Activated CD4-positive, alpha-beta T cell treated with anti-CD3 and anti-CD28 coated beads for 48 hours (primary cell): ENCODE measurements at places on chromosomes 12 and 14.

DNA sequence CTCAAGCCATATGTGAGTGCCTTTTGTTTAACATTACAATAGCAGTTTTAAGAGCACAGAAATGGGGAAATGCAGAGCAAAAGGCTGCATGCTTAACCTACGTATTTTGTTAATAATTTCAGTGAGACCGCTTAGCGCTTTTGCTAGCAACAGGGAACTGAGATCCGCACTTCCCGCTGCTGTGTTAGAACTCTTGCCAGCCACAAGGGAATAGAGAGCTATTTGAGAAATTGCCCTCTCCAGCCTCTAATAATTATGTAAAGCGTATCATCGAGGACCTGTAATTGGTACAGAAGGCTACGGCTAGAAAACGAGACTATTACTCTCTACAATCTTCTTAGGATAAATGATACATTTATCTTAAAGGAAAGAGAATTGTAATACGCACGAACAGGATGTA is 205.2 kb upstream of the GRIP1 start:
- no peak for DNase-seq

- no peak for DNase-seq
Measured at GRCh38 chr14:106610691-106611090, 1084.3 kb downstream of the TMEM121 start.

- DNase-seq = no peak
Measured at GRCh38 chr14:75445236-75445635, 17.4 kb downstream of the JDP2 start.

DNA sequence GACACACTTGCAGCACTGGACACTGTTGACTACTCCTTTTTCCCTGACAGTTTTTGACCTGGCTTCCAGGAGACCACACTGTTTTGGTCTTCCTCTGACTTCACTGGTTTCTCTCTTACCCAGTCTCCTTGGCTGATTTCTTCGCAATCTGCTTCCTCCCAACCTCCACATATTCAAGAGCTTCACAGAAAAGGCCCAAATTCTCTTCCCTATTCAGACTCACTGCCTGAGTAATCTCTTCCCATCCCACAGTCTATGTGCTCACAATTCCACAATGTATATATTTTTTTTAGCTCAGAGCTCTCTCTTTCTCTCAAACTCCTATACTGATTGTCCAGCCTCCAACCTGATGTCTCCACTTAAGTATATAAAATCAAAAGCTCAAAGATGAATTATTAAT is 115.4 kb downstream of the SINHCAF start:
- DNase-seq = no peak

DNA sequence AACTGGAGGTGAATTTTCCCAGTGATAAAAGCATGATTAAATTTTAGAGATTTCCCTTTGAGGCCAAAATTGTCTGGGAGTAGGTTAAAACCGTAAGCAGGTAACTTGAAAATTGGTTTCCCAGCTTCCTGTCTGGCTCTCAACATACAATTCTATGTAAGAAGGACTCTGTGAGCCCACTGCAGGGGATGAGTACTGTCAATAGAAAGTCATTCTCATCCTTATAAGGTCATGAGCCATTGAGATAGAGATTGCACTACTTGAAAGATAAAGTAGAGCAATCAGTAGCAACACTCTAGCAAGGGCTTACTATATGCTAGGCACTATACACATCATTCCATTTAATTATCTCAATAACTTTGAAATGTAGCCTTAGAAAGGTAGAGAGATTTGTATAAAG is 225.6 kb upstream of the HMGA2 start:
- no peak for DNase-seq

DNA sequence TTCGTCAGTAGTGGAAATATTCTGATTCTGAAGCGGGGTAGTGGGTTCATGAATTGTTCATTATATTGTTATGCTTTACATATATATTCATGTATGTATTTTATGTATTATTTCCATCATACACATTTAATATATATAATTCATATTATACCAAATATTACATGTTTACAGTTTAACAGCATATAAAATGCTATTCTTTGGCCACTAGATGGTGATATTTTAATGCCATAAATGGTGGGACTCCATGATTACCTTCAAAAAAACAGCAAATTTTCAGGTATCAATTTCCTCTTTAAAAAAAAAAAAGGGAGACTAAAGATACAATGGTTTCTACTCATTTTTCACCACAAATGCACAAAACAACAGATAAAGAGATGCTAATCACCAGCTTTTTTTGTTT is 41.0 kb downstream of the BDKRB1 start:
- DNase-seq = no peak

DNA sequence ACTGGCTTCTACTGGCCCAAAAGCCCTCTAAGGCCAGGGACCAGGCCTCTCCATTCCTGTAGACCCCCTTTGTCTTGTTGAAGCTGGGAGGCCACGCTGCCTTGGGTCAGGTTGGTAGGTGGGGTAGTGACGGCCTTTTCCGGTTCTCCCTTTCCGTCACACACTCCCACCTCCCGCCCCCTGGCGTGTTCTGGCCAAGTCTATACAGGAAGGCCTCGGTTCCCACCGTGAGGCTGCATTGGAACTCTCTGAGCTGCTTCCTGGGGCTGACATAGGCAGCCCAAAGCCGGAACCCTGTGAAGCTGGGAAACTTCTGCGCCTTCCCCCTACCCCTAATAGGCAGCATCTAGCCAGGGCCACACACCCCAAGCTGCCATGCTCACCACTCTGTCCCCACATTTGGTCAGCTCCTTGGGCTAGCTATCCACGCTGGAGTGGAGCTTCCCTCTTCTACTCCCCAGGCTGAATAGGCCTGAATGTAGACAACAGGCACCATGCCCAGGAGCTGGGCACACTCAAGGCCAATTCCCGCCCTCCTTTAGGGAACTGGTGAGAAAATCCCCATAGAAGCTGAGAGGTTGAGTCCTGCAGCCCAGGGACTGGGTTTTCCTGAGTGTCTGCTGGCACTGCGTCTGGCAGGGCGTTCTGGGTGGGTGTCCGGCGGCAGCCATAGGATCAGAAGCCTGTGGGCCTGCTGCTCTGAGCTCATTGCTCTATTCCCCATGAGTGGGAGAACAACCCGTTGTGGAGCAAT is 35.7 kb downstream of the RIN3 start:
- no peak for DNase-seq
